ENCODE measurements at places on chromosomes 1 and 21.

GRCh38 chr1:43900386-43900785, 33.2 kb upstream of the ARTN start:
- DNase-seq = no peak

DNA sequence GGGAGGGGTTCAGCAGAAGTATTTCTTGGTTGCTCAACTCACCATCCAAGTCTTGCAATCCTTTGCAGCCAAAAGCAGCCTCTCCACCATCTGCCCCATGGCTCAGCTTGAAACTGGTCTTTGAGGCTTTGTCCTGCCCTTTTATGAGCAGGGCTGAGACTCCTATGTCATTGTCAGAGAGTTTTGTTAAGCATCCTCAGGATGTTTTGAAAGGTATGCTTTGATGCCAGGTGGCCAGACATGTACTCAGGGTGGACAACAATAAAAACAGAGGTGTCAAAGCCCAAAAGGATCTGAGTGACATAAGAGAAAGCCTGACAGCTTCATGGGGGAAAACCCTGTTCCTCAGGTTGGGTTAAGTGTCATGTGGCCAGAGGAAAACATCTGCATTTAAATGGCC, 310.5 kb downstream of the PRDM2 start:
- no peak for DNase-seq

DNA sequence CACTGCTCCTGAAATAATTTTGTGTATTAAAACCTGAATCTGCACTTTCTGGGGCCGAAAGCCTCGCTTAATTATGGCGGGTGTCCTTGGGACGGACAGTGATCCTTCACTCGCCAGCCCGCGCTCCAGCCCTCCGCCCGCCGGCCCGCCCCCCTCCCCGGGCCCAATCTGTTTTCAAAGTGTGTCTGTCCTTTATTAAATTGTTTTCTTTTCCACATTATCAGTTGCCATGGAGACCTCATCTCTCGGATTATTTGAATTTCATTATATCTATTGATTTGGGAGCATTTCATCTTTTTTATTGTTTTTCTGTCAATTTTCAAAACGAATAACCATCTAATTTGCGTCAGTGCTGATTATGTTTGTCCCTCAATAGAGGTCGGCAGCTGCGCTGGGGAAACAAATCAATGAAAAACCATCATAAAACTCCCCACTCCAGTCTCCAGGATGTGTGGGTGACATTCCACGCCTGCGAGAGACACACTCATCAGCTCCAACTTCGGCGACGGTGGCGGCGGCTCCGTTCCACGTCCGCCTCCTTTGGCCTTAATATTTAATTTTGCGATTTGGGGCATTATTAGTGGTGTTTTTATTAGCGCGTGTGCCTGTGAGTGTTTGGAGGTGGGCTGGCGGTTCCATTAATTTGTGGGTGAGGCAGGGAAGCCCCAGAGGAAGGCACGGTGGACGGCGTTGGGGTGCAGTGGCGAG, 123.9 kb downstream of the CASZ1 start:
- no peak for DNase-seq

DNA sequence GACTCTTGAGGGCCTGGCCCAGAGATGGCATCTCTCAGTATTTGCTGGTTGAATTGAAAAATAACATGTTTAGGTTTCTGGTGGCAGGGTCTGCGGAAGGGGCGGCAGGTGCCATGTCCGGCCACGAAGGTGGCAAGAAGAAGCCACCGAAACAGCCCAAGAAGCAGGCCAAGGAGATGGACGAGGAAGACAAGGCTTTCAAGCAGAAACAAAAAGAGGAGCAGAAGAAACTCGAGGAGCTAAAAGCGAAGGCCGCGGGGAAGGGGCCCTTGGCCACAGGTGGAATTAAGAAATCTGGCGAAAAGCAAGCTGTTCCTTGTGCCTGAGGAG, 14.3 kb upstream of the FGR start:
- no peak for DNase-seq

GRCh38 chr1:119340861-119341261, 27.7 kb upstream of the HAO2 start:
- no peak for DNase-seq

GRCh38 chr1:45152126-45152525, 54.3 kb downstream of the ZSWIM5 start:
- no peak for DNase-seq
